ENCODE measurements at places on chromosomes 1 and 21. TPM values are rescaled to one million over a fixed set of nuclear protein-coding genes. Genes with fewer than 3 reads are reported as not detected.
A peak's percentile ranks its signal among the peaks of the same experiment; 100 is the strongest.

DNA sequence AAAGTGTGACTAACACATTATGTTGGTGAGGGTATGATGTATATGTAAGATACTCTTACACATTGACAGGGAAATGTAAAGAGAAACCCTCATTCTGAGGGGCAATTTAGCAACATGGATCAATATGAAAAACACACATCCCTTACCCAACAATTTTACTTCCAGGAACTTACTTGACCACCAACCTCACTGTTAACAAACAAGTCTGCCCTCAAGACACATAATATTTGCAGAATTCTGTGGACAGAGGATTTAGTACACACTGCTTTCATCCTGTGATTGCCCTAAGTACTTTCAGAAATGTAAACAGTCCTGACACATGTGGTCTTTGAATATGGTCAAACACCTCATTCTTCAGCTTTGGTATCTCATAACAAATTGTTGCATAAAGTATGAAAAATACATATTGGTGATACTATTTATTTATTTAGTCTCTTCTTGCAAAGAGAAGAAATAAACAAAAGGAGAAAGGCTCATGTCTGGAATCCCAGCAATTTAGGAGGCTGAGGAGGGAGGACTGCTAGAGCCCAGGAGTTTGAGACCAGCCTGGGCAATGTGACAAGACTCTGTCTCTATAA, 6.9 kb downstream of the USP48 start:
- H3K27me3 ChIP-seq, result no peaks in the 10 kb centered on the region
- no peak overlapping the region for H3K4me3 ChIP-seq
- DNase-seq, result no peak
- no peak overlapping the region for H3K27ac ChIP-seq
- no peaks in the 10 kb centered on the region for H3K36me3 ChIP-seq
- H3K4me1 ChIP-seq, result peaks cover 29% of the 10 kb centered on the region

GRCh38 chr1:237411621-237412020, 369.6 kb downstream of the RYR2 start:
- H3K4me3 ChIP-seq, result no peak overlapping the region
- no peak for DNase-seq
- H3K27ac ChIP-seq, result no peak overlapping the region
- H3K4me1 ChIP-seq, result no peaks in the 10 kb centered on the region
- H3K36me3 ChIP-seq, result no peaks in the 10 kb centered on the region

Gene TTC39A
- total RNA-seq, result 69.6 TPM

Gene PRKAA2
- 15.4 TPM for total RNA-seq

DNA sequence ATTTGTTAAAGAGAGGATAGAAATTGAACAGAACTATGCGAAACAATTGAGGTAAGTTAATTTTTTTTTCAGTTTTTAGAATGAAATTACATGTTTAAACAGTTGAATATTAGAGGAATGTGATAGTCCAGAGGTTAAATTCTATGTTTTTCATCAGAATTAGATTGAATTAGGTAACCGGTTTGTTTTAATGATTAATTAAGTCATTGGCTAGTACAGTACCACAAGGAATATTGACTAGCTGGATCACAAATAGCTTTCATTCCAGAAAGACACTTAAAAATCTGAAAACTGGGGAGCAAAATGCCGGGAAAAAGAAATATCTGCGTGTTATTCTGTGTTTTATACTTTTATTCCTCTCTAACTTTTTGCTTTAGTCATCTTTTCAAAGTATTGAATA, 51.6 kb downstream of the FNBP1L start:
- H3K27me3 ChIP-seq, result no peaks in the 10 kb centered on the region
- no peak overlapping the region for H3K4me3 ChIP-seq
- no peaks in the 10 kb centered on the region for H3K4me1 ChIP-seq
- H3K27ac ChIP-seq, result no peak overlapping the region
- no peaks in the 10 kb centered on the region for H3K36me3 ChIP-seq

- H3K27me3 ChIP-seq, result no peaks in the 10 kb centered on the region
- H3K27ac ChIP-seq, result peak overlapping the region; percentile 74
- no peaks in the 10 kb centered on the region for H3K36me3 ChIP-seq
- H3K4me1 ChIP-seq, result peaks cover 79% of the 10 kb centered on the region
- DNase-seq, result no peak
These were observed 49.5 kb downstream of the SSBP3 start for GRCh38 chr1:54356680-54357147.

Gene PGLYRP3
- total RNA-seq, result not detected

DNA sequence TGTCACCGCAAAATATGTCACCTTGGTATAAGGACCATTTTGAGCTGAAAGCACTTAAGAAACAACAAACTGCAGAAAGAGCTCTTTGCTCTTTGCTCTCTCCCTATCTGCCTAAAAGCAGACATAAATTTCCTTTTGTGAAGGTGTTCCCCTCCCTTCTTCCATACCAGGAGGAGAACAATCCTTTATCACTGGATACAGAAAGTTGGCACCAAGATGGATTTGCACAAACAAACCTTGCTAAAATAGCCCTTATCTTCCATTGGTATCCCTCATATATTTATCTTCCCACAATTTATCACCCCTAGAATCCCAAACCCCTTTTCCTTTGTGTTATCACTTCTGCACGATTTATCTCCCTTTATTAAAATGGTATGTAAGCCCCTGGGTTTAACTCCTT, 51.4 kb downstream of the DPYD start:
- H3K27me3 ChIP-seq, result no peaks in the 10 kb centered on the region
- H3K27ac ChIP-seq, result no peak overlapping the region
- no peaks in the 10 kb centered on the region for H3K4me1 ChIP-seq
- no peaks in the 10 kb centered on the region for H3K36me3 ChIP-seq
- no peak for DNase-seq

- H3K36me3 ChIP-seq, result no peaks in the 10 kb centered on the region
- H3K27ac ChIP-seq, result no peak overlapping the region
- H3K4me1 ChIP-seq, result no peaks in the 10 kb centered on the region
These were observed 93.3 kb upstream of the ZNHIT6 start for GRCh38 chr1:85801520-85801919.

Gene MTARC1
- total RNA-seq, result 8.5 TPM

- H3K27me3 ChIP-seq, result no peaks in the 10 kb centered on the region
- peaks cover 82% of the 10 kb centered on the region for H3K4me1 ChIP-seq
- no peak overlapping the region for H3K4me3 ChIP-seq
- H3K36me3 ChIP-seq, result no peaks in the 10 kb centered on the region
- DNase-seq, result peak; percentile 43
These were observed 49.9 kb downstream of the TOMM20 start for GRCh38 chr1:235078480-235079381.

DNA sequence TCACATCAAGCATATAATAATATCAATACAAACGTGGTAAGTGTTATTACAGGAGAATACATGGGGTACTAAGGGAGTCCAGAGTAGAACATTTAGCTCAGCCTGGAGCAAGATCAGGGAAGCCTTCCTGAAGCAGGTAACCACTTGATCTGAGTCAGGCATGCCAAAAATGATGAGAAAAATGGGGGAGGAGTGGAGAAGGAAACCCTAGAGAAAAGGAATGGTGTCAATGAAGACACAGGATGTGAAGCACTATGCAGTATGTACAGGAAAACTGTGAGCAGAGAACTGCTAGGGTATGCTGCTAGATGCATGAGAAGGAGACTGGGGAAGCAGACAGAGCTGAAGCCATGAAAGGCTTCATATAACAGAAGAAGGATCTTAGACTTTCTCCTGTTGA, 84.7 kb downstream of the NOTCH2 start:
- no peaks in the 10 kb centered on the region for H3K4me1 ChIP-seq
- H3K36me3 ChIP-seq, result peaks cover 15% of the 10 kb centered on the region
- no peaks in the 10 kb centered on the region for H3K27me3 ChIP-seq
- DNase-seq, result no peak
- H3K27ac ChIP-seq, result no peak overlapping the region

DNA sequence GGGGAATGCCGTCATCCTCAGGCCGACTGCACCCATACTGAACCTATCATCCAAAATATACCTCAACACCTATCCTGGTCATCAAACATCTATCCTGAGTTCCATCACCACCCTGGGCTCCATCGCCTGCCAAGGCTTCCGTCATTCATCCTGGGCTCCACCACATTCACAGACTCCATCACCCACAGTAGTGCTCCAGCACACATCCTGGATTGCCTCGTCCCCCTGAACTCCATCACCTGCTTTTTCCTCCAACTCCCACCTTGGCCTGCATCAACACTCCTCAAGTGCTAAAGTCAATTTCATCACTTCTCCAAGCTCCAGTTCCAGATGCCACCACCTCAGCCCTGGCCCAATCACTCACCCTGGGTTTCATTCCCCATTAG, 7.8 kb downstream of the MAP3K6 start:
- DNase-seq, result no peak
- no peak overlapping the region for H3K4me3 ChIP-seq
- no peak overlapping the region for H3K27ac ChIP-seq
- no peaks in the 10 kb centered on the region for H3K27me3 ChIP-seq

- no peak overlapping the region for H3K4me3 ChIP-seq
- H3K36me3 ChIP-seq, result no peaks in the 10 kb centered on the region
- peaks cover 9% of the 10 kb centered on the region for H3K4me1 ChIP-seq
- H3K27me3 ChIP-seq, result no peaks in the 10 kb centered on the region
- no peak for DNase-seq
These were observed 26.9 kb downstream of the TOMM20 start for GRCh38 chr1:235101558-235102258.

DNA sequence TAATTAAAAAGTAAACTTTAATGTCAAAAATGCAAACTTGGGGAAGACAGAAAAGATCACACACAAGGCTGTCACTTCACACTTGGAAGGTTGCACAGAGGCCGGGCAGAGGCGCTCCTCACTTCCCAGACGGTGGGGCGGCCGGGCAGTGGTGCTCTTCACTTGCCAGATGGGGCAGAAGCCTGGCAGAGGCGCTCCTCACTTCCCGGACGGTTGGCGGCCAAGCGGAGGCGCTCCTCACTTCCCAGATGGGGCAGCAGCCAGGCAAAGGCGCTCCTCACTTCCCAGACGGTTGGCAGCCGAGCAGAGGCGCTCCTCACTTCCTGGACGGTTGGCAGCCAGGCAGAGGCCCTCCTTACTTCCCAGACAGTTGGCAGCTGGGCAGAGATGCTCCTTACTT, 25.8 kb upstream of the IL6R start:
- H3K36me3 ChIP-seq, result no peaks in the 10 kb centered on the region
- no peak for DNase-seq
- no peak overlapping the region for H3K27ac ChIP-seq
- no peaks in the 10 kb centered on the region for H3K4me1 ChIP-seq

GRCh38 chr1:24896596-24897262, 33.3 kb downstream of the RUNX3 start:
- no peaks in the 10 kb centered on the region for H3K36me3 ChIP-seq
- DNase-seq, result peak; percentile 1
- H3K27me3 ChIP-seq, result peaks cover 26% of the 10 kb centered on the region
- peaks cover 5% of the 10 kb centered on the region for H3K4me1 ChIP-seq
- no peak overlapping the region for H3K4me3 ChIP-seq

Gene CLCA1
- not detected for total RNA-seq

GRCh38 chr1:19484798-19485361, 459 bp downstream of the CAPZB start:
- H3K4me1 ChIP-seq, result peaks cover 49% of the 10 kb centered on the region
- no peaks in the 10 kb centered on the region for H3K27me3 ChIP-seq
- DNase-seq, result no peak

DNA sequence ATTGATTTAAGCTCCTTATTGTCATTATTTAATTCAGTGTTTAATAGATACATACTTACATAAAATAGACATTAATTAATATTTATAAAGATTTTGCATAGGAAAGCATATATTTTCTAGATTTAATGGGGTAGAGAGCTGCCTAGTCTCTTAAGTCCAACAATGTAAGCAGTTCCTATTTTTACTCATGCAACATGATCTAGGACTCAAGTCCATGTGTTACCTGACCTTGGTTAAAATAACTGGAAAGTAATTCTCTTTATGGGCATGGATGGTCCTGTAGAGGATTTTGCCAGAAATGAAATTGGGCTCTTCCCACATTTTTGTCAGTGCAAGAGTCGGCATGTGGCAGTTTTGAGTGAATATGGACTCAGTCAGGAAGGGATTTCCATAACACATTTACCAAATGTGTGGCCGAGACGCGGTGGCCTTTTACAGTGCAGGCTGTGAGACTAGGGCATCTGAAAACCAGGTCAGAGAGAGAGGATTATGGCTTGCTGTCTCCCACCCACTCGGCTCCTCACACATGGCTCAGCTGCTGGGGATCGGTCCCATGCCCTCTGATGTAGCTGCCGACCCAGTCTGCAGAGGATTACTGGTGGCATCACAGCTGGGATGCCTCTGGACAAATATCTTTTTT, 6.2 kb upstream of the KIF1B start:
- H3K36me3 ChIP-seq, result no peaks in the 10 kb centered on the region
- no peaks in the 10 kb centered on the region for H3K4me1 ChIP-seq
- no peak for DNase-seq
- no peak overlapping the region for H3K4me3 ChIP-seq

GRCh38 chr1:167496797-167497619, 21.3 kb downstream of the CD247 start:
- H3K4me3 ChIP-seq, result no peak overlapping the region
- DNase-seq, result no peak
- H3K4me1 ChIP-seq, result no peaks in the 10 kb centered on the region
- H3K36me3 ChIP-seq, result no peaks in the 10 kb centered on the region

GRCh38 chr1:205446828-205447227, 9.0 kb downstream of the BLACAT1 start:
- no peak overlapping the region for H3K27ac ChIP-seq
- no peaks in the 10 kb centered on the region for H3K36me3 ChIP-seq
- H3K4me3 ChIP-seq, result no peak overlapping the region
- H3K4me1 ChIP-seq, result peaks cover 41% of the 10 kb centered on the region

GRCh38 chr1:208183977-208184911, 59.9 kb downstream of the PLXNA2 start:
- H3K27ac ChIP-seq, result peak overlapping the region; percentile 44
- H3K4me1 ChIP-seq, result peaks cover 62% of the 10 kb centered on the region
- H3K36me3 ChIP-seq, result no peaks in the 10 kb centered on the region
- H3K4me3 ChIP-seq, result no peak overlapping the region
- peak; percentile 81 for DNase-seq

DNA sequence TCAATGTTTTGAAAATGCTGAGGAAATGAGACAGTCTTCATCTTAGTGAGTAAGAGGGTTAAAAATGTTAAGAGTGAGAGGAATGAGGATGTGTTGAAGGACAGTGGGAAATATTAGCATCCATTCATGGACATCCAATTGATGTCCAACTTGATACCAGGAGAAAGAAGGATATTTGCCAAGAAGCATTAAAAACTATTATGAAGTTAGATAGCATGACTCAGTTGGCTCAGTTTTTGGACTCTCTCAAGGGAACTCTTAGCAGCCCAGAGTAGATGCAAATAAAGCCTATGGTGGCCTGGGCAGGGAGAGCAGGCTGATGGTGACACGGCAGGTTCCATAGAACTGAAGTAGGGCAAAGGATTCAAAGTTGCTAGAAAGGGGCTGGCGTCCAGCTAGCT, 171.0 kb downstream of the ZZZ3 start:
- no peaks in the 10 kb centered on the region for H3K36me3 ChIP-seq
- peaks cover 13% of the 10 kb centered on the region for H3K4me1 ChIP-seq
- no peak overlapping the region for H3K4me3 ChIP-seq

GRCh38 chr1:178536844-178537371, 24.0 kb downstream of the TEX35 start:
- no peak overlapping the region for H3K4me3 ChIP-seq

DNA sequence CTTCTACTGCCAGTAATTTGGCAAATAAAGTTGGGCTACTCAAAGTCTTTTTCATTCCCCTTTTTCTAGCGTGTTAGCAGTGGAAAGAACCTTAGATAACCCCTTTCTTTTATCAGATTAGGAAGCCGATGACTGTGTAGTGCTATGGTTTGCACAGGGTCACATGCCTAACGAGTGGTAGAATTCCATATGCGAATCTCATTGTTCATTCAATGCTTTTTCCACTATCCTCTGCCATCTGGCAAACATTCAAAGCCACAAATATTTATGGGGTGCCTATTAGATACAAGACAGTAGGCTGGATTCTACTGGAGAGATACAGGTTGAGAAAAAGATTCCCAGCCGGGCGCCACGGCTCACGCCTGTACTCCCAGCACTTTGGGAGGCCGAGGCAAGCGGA, 14.9 kb upstream of the IER5 start:
- H3K36me3 ChIP-seq, result no peaks in the 10 kb centered on the region
- no peaks in the 10 kb centered on the region for H3K4me1 ChIP-seq
- no peaks in the 10 kb centered on the region for H3K27me3 ChIP-seq
- H3K27ac ChIP-seq, result no peak overlapping the region
- H3K4me3 ChIP-seq, result no peak overlapping the region

All from stomach (tissue), 19 donors.